Panc1 (cell line): ENCODE measurements at places on chromosomes 3 and 15. TPM values are rescaled to one million over a fixed set of nuclear protein-coding genes. Genes with fewer than 3 reads are reported as not detected.

GRCh38 chr3:102299125-102299877 lies 135.5 kb upstream of the ZPLD1 start:
- no peaks in the 10 kb centered on the region for H3K27me3 ChIP-seq
- H3K27ac ChIP-seq = no peak overlapping the region
- no peaks in the 10 kb centered on the region for H3K4me1 ChIP-seq
- no peak overlapping the region for H3K4me3 ChIP-seq
- no peak for DNase-seq
- H3K36me3 ChIP-seq = no peaks in the 10 kb centered on the region

DNA sequence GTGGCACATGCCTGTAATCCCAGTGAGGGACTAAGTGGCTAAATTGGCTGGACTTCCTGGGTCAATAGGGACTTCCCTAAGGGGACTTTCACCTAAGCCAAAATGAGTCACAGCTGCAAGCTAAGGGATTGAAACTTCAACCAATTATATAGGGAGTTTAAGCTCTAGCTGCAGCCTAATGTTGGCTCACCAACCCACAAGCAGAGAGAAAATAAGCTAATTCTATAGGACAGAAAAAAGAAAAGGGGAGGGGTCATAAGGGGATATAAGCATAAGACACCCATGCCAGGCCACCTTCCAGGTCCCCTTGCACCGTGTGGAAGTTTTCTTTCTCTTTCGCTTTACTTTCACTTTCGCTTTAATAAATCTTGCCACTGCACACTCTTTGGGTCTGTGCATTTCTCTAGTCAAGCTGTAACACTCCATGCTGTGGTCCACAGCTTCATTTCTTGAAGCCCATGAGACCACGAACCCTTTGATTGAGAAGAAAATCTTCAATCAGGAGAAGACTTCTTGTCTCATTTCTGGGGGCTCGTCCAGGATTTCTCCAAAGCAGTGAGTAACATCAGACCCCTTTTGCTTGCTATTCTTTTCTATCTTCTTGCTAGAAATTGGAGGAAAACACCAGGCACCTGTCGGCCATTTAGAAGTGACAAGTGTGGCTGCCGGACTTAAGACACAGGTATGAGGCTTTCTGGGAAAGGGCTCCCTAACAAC lies 192.3 kb downstream of the IGSF11 start:
- no peaks in the 10 kb centered on the region for H3K36me3 ChIP-seq
- H3K27ac ChIP-seq = no peak overlapping the region
- H3K27me3 ChIP-seq = no peaks in the 10 kb centered on the region
- DNase-seq = no peak

The AADACL2 gene
- not detected for total RNA-seq

The CCR5 gene
- total RNA-seq = not detected

- no peak overlapping the region for H3K27ac ChIP-seq
- no peaks in the 10 kb centered on the region for H3K27me3 ChIP-seq
- DNase-seq = no peak
- no peaks in the 10 kb centered on the region for H3K36me3 ChIP-seq
- no peaks in the 10 kb centered on the region for H3K4me1 ChIP-seq
Measured at GRCh38 chr15:91572110-91572509, 281.4 kb upstream of the SLCO3A1 start.
